ENCODE measurements at places on chromosomes 12 and 14.
A peak's percentile ranks its signal among the peaks of the same experiment; 100 is the strongest.

GRCh38 chr14:67555518-67556090 lies 22.5 kb downstream of the PLEKHH1 start:
- no peak for DNase-seq

DNA sequence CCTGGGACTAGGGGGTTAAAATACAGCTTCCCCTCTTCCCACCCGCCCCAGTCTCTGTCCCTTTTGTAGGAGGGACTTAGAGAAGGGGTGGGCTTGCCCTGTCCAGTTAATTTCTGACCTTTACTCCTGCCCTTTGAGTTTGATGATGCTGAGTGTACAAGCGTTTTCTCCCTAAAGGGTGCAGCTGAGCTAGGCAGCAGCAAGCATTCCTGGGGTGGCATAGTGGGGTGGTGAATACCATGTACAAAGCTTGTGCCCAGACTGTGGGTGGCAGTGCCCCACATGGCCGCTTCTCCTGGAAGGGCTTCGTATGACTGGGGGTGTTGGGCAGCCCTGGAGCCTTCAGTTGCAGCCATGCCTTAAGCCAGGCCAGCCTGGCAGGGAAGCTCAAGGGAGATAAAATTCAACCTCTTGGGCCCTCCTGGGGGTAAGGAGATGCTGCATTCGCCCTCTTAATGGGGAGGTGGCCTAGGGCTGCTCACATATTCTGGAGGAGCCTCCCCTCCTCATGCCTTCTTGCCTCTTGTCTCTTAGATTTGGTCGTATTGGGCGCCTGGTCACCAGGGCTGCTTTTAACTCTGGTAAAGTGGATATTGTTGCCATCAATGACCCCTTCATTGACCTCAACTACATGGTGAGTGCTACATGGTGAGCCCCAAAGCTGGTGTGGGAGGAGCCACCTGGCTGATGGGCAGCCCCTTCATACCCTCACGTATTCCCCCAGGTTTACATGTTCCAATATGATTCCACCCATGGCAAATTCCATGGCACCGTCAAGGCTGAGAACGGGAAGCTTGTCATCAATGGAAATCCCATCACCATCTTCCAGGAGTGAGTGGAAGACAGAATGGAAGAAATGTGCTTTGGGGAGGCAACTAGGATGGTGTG lies 1.9 kb downstream of the GAPDH start:
- DNase-seq = no peak

GRCh38 chr12:597926-598568 lies 65.2 kb downstream of the NINJ2 start:
- no peak for DNase-seq

DNA sequence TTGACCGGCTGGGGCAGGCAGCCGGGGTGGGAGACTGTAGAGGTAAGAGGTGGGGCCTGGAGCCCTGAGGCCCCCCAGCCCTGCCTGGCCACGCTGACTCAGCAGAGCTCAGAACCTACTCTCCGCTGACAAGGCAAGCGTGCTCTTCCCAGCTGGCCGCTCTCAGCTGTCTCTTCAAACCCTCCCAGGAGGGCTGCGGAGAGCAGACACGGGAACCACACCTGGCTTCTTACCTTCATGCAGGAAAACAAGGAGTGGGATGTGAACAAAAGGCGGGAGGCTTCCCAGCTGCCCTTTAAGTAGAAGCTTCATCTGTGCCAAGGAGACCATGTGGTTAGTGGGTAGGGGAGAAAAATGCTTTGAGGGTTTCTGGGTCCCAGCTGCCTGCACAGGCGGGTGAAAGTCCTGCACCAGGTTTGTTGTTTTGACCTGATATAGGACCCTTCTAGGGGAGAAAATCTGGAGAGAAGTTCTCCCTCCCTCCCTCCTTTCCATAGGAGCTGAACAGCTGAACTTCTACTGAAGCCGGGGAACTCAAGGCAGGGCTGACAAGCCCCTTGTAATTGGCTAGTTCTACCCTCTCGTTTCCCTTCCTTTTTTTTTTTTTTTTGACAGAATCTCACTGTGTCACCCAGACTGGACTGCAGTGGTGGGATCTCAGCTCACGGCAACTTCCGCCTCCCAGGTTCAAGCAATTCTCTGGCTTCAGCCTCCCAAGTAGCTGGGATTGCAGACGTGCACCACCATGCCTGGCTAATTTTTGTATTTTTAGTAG lies 12.8 kb upstream of the TESC start:
- no peak for DNase-seq

GRCh38 chr14:96783915-96784224 lies 13.3 kb upstream of the VRK1 start:
- no peak for DNase-seq

DNA sequence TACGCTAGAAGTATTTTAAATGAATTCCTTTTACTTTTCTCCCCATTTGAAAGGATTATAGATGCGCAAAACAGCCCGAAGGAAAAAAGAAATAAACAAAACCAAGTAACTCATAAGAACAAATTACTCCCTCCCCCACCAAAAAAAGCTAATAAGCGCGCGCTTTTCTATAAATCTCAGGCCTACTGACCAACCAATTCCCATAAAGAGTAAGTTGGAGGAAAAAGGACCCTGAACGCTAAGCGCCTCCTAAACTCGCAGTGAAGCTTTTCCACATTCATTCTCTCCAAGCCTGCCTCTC lies 588 bp downstream of the MBIP start:
- no peak for DNase-seq

GRCh38 chr14:100857233-100857922 lies 31.5 kb downstream of the MEG3 start:
- no peak for DNase-seq

- peak; percentile 70 for DNase-seq
Measured at GRCh38 chr12:58537278-58537677, 383.0 kb downstream of the LRIG3 start.

- peak; percentile 3 for DNase-seq
Measured at GRCh38 chr12:128259556-128260070, 7.4 kb upstream of the TMEM132C start.

DNA sequence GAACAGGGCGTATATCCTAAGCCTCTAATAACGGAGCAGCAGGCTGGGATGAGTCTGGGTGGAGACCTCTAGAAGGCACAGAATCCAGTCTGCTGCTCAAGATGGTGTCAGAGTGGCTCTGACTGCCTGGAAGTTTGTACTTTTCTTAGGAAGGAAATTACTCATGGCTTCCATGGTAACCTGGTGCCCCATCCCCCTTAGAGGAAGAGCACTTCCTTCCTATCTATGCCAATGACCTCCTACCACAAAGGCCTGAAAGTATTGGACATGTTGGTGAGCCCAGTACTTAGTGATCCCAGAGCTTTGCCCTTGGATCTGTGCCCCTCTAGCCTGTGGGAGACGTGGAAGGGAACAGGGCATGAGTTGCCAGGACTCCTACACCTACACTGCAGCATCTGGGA lies 1.5 kb downstream of the BATF start:
- peak; percentile 54 for DNase-seq

DNA sequence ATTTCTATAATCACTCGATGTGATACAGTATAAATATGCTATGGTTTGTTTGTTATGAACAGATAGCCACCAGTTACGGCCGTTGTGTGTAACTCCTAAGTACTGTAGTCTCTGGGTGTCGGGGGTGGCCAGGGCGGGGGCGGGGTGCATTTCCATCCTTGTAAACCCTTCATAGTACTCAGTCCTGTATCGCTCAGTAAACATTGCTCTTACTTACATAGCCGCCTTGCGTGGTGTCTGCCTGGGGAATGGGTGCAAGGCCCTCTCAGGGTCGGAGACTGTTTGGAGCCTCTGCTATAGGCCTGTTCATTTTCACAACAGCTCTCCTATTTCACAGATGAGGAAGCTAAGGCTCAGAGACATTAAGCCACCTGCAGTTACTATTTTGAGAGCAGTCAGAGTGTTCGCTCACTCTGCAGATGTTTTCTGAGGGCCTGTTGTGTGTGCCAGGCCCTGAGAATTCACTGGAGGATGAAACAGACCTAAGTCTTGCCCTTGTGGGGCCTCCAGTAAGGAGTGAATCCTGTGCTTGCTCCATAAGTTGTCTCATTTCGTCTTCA lies 42.5 kb downstream of the JDP2 start:
- DNase-seq = no peak

- no peak for DNase-seq
Measured at GRCh38 chr14:61644834-61645233, 50.5 kb upstream of the HIF1A start.

Measured in fibroblast of pulmonary artery (primary cell).